Activated CD8-positive, alpha-beta memory T cell treated with anti-CD3 and anti-CD28 coated beads, Interleukin-2, amount 10 ng/mL, durations not matched to agents 7 days and 5 days (primary cell): ENCODE measurements at places on chromosomes 5 and 9. TPM values are rescaled to one million over a fixed set of nuclear protein-coding genes. Genes with fewer than 3 reads are reported as not detected.

The ZNF354B gene
- 9.2 TPM for total RNA-seq

The CENPK gene
- 107 TPM for total RNA-seq

GRCh38 chr9:16687678-16688369, 182.6 kb downstream of the BNC2 start:
- H3K4me3 ChIP-seq, result no peak overlapping the region
- no peak overlapping the region for H3K27ac ChIP-seq
- no peaks in the 10 kb centered on the region for H3K27me3 ChIP-seq
- H3K4me1 ChIP-seq, result no peaks in the 10 kb centered on the region

The HAVCR2 gene
- 108 TPM for total RNA-seq

- no peak overlapping the region for H3K27ac ChIP-seq
- DNase-seq, result no peak
- no peak overlapping the region for H3K4me3 ChIP-seq
- no peaks in the 10 kb centered on the region for H3K27me3 ChIP-seq
- peaks cover 6% of the 10 kb centered on the region for H3K4me1 ChIP-seq
These were observed 363.3 kb upstream of the RPS23 start for GRCh38 chr5:82641331-82642003.

- peak; percentile 52 for DNase-seq
- H3K4me3 ChIP-seq, result no peak overlapping the region
- peaks cover 58% of the 10 kb centered on the region for H3K4me1 ChIP-seq
These were observed 14.3 kb downstream of the IL5 start for GRCh38 chr5:132528866-132529634.

DNA sequence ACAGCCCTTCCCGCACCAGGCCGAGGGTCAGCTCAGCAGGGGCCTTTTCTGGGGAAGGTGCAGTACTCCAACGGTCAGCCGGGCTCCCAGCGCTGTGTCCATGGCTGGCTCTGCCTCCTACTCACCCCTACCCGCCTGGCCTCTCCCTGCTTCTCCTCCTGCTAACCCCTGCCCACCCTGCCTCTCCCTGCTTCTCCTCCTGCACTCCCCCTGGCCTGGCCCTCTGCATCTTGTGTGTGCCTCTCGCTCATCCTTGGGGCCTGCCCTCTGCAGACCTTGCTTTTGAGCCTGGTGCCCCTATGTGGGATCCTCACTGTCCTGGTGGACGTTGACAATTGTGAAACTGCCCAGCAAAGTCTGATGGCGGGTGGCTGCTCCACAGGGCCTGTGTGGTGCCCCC, 274.6 kb upstream of the IRX2 start:
- H3K27ac ChIP-seq, result no peak overlapping the region
- no peak overlapping the region for H3K4me3 ChIP-seq
- H3K27me3 ChIP-seq, result no peaks in the 10 kb centered on the region
- DNase-seq, result no peak
